Activated CD4-positive, alpha-beta T cell treated with anti-CD3 and anti-CD28 coated beads for 24 hours (primary cell): ENCODE measurements at places on chromosomes 7 and 10.

DNA sequence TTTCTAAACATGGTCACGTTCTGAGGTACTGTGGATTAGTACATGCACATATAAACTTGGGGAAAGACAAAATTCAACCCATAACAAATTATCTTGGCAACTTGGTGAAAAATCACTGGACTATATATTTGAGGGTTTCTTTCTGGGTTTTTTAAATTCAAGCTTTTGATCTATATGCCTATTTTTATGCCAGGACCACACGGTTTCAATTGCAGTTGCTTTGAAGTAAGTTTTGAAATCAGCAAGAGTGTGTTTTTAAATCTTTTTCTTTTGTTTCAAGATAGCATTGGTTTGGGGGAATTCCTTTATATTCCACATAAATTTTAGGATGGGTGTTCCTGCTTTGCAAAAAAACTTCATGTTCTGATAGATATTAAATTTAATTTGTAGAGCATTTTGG lies 406.4 kb upstream of the VWC2 start:
- no peak for DNase-seq

DNA sequence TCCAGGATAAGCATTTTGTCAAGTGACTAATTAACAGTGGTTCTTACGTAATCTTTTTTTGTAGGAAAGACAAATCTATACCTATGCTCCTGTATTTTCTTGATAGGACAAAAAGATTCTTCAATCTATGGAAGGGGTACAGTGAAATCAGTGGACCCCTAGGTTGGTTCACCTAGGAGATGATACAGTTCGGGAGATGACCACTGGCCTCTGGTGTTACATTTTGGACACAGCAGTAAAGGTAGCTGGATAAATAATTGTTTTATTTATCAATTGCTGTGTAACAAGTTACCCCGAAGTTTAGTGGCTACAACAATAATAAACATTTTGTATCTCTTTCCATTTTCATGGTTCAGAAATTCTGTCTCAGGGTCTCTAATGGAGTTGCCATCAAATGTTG lies 288.2 kb upstream of the MAGI2 start:
- DNase-seq = no peak

- DNase-seq = no peak
Observed at GRCh38 chr10:31313396-31313795, 5.6 kb upstream of the ZEB1 start.

DNA sequence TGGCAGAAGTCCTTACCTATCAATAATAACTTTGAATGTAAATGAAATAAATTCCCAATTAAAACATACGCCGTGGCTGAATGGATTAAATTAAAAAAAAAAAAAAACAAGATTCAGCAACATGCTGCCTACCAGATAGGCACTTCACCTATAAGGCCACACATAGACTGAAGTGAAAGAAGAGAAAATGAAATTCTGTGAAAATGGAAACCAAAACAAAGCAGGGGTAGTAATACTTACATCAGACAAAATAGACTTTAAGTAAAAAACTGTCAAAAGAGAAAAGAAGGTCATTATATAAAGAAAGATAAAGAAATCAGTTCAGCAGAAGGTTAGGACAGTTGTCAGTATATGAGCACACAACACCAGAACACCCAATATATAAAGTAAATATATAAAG lies 55.3 kb downstream of the TCAF1 start:
- no peak for DNase-seq

DNA sequence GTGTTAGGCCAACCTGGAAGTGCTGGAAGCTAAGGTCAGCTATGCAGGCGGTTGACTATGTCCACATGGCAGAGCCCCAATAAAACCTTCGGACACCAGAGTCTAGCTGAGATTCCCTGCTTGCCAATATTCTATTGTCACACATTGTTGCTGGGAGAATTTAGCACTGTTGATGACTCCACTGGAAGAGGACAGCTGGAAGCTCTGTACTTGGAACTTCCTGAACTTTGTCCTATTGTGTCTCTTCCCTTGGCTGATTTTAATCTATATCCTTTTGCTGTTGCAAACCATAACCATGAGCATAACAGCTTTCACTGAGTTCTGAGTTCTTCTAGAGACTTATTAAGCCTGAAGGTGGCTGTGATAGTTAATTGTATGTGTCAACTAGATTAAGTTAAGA lies 12.0 kb downstream of the XRCC2 start:
- DNase-seq = no peak

DNA sequence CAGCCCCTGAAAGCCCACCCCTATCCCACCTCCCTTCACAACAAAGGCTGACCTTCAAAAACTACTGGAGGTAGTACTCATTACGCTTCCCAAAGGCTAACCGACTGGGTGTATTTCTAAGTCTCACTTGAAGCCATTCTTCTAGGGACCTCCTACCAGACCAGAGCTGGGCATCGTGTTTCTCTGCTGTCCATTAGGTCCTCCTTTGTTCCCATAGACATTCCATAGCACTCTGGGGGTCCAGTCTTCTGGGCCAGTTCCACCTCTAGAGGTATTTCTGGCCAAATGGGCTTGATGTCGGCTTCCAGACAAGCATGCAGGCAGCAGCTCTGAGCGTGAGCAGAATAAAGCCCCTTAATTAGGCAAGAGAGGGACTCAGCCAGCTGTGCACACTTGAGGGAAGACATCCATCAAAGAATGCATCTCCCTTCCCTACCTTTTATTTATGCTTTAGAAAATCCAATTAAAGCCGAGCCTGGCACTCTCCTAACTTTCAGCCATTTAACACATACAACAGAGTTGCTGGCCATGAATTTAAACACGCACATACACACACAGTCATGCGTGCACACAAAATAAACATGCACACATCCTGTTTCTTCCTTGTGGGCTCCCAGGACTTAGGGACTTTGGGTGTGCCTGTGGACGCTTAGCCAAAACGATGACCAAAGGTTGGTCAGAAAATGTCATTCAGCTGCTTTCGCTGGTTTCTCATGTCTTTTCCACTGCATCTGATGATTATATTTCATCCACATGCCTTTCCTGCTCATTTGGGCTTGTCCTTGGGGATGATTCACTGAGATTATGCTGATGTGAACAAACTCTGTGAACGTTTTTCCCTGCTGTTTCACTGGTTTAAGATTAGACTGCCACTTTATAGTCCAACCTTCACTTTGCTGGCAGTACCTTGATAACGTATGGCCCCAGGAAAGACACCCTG lies 362.0 kb upstream of the NFE2L3 start:
- no peak for DNase-seq

DNA sequence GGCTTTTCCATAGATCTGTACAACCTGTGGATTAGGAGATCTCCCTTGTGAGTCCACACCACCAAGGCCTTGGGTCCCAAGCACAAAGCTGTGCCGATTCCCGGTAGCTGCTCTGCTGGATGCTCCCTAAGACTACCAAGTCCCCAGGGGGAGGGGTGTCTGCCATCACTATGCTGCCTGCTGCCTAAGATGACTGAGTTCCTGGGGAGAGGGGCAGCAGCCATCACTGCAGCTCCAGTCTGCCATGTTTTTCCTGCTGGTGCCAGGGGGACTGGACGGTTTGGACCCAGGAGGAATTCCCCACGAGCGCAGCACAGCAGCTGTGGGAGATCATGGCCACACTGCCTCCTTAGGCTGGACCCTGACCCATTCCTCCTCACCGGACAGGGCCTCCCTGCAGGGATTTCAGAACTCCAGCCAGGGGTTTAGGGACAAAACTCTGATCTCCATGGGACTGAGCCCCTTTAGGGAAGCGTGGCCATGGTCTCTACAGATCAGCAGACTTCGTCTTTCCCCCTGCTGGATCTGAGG lies 1049.8 kb downstream of the SORCS1 start:
- DNase-seq = no peak
